GM23338 (cell line): ENCODE measurements at places on chromosomes 3 and 15. TPM values are rescaled to one million over a fixed set of nuclear protein-coding genes. Genes with fewer than 3 reads are reported as not detected.

Gene TGM4
- not detected in 2 replicates for total RNA-seq

Gene MTMR10
- 10.9 and 11.3 TPM in 2 replicates for total RNA-seq

Gene CCR9
- total RNA-seq: not detected in 2 replicates

Gene SLC28A2
- not detected in 2 replicates for total RNA-seq

Gene PRKCD
- total RNA-seq: 10.2 and 11.8 TPM in 2 replicates

DNA sequence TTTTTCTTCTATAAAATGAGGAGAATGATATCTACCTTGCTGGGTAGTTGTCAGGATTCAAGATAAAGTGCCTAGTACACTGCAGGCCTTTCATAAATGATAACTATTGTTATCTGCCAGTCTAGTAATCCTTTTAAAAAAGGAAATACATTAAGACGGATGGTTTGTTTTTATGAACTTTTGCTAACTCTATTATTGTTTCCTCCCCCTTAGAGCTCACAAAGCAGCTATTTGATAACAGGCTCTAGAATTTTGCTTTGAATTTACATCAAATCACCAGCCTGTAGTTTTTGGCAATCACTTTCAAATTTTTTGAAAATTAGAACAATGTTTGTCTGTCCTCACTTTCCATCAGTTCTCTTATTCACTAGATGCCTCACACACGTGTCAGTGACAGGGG is 39.8 kb downstream of the BLM start:
- DNase-seq: no peak

DNA sequence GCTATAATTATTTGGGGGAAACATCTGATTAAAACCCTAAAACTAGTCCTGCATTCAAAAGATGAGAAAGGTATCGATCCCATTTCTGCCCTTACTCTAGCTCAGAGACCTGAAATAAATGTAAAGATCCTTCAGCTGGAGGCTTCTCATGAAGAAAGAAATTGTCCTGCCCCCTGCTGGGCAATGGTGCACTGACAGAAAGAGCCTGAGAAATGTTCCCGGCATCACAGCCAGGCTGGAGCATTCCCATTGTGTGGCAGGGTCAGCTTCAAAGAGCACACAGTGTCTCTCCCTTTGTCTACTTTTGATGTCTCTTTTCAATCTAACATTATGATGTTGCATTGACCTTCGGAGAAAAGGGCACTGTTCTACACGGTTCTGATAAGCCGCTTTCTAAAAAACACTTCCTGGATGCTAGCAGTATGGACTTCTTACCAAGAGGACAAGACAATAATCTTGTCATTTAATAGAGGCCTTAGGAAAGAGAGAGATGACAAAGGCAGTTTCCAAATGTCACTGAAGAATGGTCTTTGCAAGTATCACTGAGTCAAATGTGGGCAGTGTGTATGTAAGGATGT is 287.5 kb downstream of the MAGI1 start:
- peak; percentile 92 for DNase-seq

- DNase-seq: peak; percentile 82
Observed at GRCh38 chr15:26773917-26774316, 1.1 kb upstream of the GABRB3 start.

DNA sequence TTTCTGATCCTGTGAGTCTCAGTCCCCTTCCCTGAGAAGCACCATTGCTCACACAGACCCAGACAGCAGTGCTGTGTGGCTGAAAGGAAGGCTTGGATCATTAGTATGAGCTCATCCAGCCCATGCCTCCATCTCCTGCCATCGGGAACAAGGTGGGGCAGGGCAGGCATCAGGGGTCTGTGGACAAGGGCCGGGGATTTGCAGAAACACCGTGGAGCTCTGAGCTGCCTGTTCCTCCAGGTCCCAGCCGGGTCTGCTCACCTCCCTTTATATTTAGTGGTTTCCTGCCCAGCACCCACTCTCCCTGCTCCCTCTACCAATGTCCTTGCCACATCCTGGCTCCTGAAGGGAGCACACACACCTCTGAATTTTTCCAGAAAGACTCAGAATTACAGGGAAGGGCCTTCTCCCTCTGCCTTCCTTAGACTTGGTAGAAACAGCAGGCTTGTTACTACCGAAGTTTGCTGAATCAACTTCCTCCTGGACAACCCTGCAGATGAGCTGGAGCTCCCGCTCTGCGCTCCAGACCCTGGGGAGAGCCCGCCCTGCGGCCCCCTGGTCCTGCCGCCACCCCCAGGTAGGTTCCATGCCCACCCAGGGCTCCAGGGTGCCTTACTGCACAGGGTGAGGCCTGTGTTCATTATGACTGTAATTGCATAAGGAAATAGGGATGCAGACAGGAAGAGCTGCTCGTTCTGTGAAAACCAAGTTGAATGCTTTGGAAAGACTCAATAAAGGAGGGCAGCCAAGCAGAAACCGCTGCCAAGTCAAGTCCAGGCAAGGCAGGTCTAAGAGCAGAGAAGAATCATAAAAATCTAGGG is 128.1 kb downstream of the NSMCE3 start:
- no peak for DNase-seq

DNA sequence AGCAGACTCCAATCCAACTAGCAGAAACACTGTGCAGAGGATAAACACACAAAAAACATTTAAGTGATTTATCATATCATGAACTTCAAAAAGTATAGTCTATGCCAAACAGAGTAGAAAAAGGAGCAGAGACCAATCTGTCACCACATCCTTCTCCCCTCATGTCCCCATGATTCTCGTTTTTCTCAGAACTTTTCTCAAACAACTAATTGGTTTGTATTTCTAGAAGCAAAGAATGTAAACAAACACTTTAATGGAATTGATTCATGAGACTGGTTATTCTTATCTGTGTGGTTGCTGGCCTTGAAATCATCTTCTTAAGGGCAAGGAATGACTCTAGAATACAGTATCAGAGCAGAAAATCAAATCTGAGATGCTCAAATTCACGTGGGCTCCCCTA is 294.2 kb upstream of the THBS1 start:
- no peak for DNase-seq

DNA sequence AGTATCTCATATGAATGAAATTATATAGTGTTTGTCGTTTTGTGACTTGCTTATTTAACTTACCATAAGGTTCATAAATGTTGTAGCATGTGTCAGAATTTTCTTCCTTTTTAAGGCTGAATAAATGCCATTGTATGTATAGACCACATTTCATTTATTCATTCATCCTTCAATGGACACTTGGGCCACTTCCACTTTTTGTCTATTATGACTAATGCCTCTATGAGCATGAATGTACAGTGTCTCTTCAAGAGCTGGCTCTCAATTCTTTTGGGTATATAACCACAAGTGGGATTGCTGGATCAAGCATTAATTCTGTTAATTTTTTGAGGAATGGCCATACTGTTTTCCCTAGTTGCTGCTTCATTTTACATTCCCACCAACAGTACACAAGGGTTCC is 156.1 kb downstream of the VPS8 start:
- DNase-seq: no peak

- DNase-seq: no peak
Observed at GRCh38 chr3:49378249-49378895, 20.2 kb upstream of the GPX1 start.

- no peak for DNase-seq
Observed at GRCh38 chr3:17752876-17753631, 10.6 kb upstream of the TBC1D5 start.

GRCh38 chr3:60536420-60536819 is 714.8 kb downstream of the FHIT start:
- no peak for DNase-seq

DNA sequence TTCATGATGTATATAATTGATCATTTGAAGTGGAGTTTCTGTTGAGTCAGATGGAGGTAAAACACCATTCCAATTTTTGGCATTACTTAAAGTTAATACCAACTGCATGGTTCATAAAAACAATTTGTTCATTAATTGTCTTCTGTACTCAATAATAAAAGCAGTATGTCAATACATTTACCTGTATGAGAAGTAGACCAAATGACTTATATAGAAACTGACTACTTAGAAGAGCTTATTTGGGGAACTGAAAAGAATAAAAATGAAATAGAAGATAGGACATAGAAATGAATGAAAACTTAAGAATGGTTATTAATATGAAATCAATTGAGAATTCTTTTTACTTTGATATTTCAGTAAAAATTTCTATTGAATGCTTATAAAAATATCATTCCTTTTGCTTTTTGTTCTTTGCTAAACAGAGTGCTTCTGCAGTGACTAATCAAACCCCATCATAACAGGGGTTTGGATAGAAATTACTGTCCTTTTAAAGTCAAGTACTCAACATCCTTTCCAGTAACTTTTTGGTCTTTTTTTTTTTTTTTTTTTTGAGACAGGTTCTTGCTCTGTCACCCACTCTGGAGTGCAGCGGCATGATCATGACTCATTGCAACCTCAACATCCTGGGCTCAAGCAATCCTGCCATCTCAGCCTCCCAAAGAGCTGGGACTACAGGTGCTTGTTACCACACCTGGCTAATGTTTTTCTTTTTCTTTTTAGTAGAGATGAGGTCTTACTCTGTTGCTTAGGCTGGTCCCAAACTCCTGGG is 6.5 kb upstream of the CRYBG3 start:
- DNase-seq: no peak

GRCh38 chr3:2096216-2096615 is 2.5 kb upstream of the CNTN4 start:
- no peak for DNase-seq

- peak; percentile 89 for DNase-seq
Observed at GRCh38 chr15:40320931-40321371, 2.5 kb upstream of the INAFM2 start.

DNA sequence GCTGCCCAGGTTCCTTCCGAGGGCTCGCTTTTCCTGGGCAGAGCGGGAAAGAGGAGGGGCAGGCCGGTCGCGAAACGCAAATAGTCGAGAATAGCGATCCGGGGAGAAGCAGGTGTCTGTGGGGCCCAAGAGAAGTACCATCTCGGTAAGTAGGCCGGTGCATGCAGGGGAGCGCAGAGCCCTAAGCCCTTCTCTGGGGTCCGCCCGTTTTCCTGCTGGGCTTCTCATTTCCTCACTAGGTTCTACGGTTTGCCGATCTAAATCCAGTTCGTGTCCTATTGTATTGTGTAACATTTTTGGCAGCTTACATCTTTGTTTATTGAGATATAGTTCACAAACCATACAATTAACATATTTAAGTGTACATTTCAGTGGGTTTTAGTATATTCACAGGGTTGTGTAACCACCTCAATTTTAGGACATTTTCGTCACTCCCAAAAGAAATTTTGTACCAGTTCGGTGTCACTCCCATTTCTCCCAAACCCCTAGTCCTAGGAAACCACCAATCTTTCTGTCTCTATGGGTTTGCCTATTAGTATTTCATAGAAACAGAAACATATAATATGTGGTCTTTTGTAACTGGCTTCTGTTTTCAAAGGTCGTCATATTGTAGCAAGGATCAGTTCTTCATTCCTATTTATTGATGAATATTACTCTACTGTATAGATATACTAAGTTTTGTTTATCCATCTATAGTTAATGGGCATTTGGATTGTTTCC is 6.8 kb upstream of the TRIM69 start:
- peak; percentile 60 for DNase-seq
